HAP-1 (cell line): ENCODE measurements at places on chromosomes 4 and X.

GRCh38 chrX:24396931-24397279 is 36.5 kb downstream of the SUPT20HL1 start:
- DNase-seq: no peak

DNA sequence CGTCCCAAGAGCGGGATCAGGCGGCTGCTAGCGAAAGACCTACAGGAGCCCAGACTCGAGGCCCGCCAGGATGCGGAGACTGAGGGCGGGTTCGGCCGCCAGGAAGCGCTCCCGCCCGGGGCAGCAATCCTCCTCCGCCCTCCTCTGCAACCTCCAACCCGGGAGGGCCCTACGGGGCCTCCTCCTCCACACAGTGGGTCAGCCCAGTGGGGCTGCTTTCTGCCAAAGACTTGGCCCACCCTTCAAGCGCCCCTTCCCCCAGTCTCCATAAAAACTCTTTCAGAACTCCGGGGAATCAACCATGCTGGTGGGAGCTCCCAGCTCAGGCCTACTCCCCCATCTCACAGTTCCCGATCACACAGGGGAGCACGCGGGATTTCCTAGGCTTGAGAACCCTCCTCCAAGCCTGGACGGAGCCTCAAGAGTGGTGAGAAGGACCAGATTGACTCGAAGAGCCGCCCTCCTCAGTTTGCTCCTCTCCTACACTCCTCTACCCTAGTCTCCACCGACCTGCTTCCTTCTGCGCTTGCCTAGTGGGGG is 77.5 kb downstream of the RLIM start:
- DNase-seq: no peak

DNA sequence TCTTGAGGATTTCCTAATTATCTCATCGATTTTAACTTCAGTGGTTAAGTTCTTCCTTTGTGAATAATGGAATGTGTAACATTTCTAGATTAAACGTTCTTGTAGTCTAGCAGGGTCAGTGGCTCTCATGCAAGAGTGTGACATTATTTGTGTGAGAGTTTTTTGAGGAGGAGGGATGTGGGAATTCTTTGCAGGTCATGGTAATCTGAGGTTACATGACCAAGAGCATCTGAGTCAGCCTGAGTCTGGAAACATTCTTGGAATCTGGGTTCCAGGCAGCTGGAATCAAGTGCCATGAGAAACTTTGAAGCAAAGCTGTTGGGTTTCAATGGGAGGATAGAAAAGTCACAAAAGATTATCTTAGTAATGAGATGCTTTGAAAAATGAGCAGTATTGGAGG is 49.5 kb downstream of the GK start:
- no peak for DNase-seq

DNA sequence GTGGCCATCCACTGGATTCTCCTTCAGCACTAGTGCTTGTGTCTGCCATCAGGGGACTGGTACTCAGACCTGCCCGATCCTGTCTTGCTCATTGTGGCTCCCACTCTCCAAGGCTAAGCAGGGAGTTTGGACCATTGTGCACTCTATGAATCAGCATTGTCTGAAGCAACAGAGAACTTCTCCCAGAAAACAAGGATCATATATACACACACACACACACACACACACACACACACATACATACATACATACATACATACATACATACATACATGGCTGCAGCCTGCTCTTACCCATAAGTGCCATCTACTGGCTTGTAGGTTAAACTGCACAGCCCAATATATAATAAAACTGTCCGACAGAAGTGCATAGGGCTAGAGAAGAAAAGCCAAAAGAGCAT is 345.3 kb upstream of the LCORL start:
- peak; percentile 8 for DNase-seq

DNA sequence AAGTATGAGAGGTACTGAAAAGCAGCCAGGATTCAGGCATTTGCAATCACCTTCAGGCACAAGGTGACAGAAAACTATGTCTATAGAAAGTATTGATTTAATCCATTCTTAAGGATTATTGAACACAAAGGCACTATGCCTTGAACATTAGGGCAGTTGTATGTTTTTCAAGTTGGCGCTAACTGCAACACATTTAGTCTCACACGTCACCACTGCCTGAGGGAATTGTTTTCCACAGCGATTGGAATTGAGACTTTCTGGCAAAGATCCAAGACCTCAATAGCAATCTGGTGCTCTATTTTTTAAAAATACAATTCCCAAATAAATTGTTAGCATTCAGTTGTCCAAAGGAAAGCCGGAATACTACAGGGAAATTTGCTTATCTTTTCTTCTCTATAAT is 52.7 kb upstream of the FTHL17 start:
- peak; percentile 42 for DNase-seq

- no peak for DNase-seq
Measured at GRCh38 chrX:50618788-50619558, 148.3 kb upstream of the DGKK start.

DNA sequence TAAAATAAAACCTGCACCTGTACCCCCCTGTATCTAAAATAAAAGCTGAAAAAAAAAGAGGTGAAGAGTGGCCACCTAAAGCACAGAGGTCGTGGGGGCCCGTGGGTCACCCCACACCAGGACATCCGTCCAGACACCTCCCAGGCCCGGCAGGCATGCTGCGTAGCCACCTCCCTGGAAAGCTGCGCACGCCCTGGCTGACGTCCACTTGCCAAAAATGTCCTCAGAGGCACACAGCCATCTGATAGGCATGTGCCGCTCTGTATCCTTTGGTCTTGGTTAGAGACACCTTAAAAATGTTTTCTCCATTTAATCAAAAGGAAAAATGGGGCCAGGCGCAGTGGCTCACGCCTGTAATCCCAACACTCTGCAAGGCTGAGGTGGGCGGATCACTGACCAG is 17.7 kb downstream of the FAM53A start:
- DNase-seq: no peak

- DNase-seq: no peak
Measured at GRCh38 chrX:155070038-155070437, 898 bp downstream of the CMC4 start.

- DNase-seq: peak; percentile 50
Measured at GRCh38 chr4:152165146-152165545, 370.7 kb downstream of the FBXW7 start.

DNA sequence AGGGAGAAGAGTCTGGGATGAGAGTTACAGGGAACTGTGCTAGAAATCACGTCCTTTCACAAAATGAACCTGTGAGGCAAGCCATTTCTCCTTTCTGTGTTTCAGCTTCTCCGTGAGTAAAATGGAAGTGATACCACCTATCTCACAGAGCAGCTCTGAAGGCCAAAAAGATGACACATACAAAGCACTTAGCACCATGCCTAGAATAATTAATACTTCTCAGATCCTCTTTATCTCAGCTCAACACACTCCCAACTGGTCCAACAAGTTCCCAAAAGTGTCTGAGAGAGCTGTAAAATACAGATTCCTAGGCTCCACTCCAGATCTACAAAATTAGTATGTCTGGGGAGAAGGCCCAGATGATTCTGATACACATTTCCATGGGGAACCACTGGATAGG is 38.3 kb downstream of the LHFPL1 start:
- no peak for DNase-seq

DNA sequence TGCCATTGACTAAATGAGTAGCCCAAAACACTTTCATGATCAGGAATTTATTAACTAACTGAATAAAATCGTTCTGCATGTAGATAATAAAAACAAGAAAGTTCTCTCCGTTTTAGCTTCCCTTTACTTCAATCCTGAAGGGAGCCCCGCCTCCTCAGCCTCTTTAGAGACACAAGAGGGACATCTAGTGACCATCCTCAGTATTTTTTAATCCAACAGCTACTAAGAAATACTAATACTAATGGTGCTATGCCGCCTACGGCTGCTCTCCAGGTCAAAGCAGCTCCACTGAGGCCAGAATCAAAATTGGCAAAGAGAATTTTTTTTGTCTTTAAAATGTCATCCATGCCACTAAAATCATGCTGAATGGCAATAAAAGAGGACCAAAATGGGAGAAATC is 3.2 kb upstream of the PCDH19 start:
- DNase-seq: peak; percentile 77

GRCh38 chrX:148784137-148784536 is 283.7 kb downstream of the AFF2 start:
- no peak for DNase-seq

- no peak for DNase-seq
Measured at GRCh38 chr4:3852309-3852708, 86.1 kb downstream of the ADRA2C start.

- no peak for DNase-seq
Measured at GRCh38 chr4:20086799-20087521, 164.7 kb upstream of the SLIT2 start.

GRCh38 chrX:130295519-130296296 is 27.0 kb upstream of the ZNF280C start:
- DNase-seq: no peak

- DNase-seq: no peak
Measured at GRCh38 chrX:54931107-54931506, 10.5 kb downstream of the TRO start.

DNA sequence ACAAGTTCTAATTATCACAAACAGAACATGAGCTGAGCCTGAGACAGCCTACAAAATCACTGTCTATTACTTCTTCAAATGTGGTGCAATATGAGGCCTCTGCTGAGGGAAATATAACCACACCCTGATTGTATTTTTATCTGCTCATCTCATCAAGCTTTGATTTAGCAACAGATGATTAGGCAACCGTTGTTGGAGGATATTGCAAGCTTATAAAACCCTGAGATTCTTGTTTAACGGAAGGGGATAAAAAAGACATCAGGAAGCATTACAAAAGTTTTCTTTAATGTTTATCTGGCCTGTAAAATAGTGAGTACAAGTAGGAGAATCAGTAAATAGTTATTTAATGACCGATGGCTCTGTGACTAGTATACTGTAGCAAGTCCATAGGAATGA is 108.5 kb downstream of the ZNF330 start:
- DNase-seq: no peak
